ENCODE measurements at places on chromosomes 12 and 14. TPM values are rescaled to one million over a fixed set of nuclear protein-coding genes. Genes with fewer than 3 reads are reported as not detected.

MYO1H gene
- total RNA-seq, result not detected

LPAR5 gene
- 15.7 TPM for total RNA-seq

PLBD1 gene
- under 0.01 TPM for total RNA-seq

PRB2 gene
- not detected for total RNA-seq

MLH3 gene
- total RNA-seq, result 6.8 TPM

STAB2 gene
- total RNA-seq, result not detected

JAG2 gene
- 61.6 TPM for total RNA-seq

HOXC12 gene
- total RNA-seq, result 0.31 TPM

C12orf60 gene
- total RNA-seq, result 2.7 TPM

DIO2 gene
- total RNA-seq, result not detected

ANO2 gene
- not detected for total RNA-seq

DCAF5 gene
- total RNA-seq, result 15.7 TPM

PRPF39 gene
- 11.8 TPM for total RNA-seq

CAPZA3 gene
- not detected for total RNA-seq

KRT2 gene
- not detected for total RNA-seq

ADCY4 gene
- total RNA-seq, result 0.23 TPM

RNASE1 gene
- total RNA-seq, result not detected

MAP1LC3B2 gene
- 0.70 TPM for total RNA-seq

IQSEC3 gene
- 0.34 TPM for total RNA-seq

ADAMTS20 gene
- not detected for total RNA-seq

AKAP3 gene
- total RNA-seq, result 1.2 TPM

NDUFA12 gene
- 147 TPM for total RNA-seq

PYGL gene
- total RNA-seq, result 315 TPM

EFS gene
- total RNA-seq, result 10.1 TPM

GMPR2 gene
- total RNA-seq, result 72.9 TPM

INSM2 gene
- total RNA-seq, result not detected

CISTR gene
- total RNA-seq, result not detected

TAS2R42 gene
- not detected for total RNA-seq

SRRM4 gene
- total RNA-seq, result not detected

COL2A1 gene
- 0.72 TPM for total RNA-seq

FAM90A1 gene
- not detected for total RNA-seq

TAS2R46 gene
- not detected for total RNA-seq
